CD4-positive, alpha-beta T cell treated with Interferon gamma for 1 hour (primary cell): ENCODE measurements at places on chromosomes 3 and 15.
A peak's percentile ranks its signal among the peaks of the same experiment; 100 is the strongest.

DNA sequence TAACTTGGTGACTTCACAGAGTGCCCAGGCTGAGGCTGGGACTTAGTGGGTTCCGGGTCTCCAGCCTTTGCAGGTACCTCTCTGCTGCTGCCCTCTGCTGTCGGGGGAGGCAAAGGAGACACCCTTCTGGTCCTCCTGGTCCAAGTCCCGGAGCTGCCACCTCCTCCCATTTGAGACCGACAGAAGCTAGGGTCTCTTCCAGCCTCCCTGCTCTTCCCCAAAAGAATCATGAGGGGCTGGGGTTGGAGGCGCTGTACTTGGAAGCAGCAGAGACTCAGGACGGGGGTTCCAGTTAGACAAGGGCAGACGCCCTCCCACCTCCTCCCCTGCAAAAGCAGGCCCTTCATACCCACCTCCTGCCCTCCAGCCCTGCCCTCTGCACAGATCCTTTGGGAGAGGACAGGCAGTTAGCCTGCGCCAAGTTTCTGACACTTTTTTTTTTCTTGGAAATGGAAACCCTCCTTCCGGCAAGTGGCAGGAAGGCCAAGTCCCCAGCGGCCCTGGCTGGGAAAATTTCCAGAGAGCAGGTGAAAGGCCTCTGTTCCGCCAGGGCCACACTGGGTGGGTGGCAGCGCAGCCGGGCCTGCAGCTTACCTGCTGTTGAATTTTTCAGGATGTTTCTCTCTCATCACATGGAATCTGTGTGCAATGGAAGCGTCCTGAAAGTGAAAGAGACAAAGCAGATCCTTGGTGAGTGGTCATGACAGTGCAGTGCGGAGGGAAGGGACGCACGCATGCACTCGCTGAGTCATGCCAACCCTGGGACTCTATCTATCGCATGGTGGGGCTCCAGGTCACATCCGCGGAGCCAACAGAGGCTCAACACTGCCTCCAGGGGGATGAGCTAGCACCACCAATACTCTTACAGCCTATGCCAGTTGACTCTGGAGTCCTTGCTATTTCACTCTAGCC, 119.9 kb downstream of the DGKG start:
- DNase-seq: peak; percentile 35

GRCh38 chr3:167940241-167940640, 155.5 kb downstream of the GOLIM4 start:
- DNase-seq: no peak

DNA sequence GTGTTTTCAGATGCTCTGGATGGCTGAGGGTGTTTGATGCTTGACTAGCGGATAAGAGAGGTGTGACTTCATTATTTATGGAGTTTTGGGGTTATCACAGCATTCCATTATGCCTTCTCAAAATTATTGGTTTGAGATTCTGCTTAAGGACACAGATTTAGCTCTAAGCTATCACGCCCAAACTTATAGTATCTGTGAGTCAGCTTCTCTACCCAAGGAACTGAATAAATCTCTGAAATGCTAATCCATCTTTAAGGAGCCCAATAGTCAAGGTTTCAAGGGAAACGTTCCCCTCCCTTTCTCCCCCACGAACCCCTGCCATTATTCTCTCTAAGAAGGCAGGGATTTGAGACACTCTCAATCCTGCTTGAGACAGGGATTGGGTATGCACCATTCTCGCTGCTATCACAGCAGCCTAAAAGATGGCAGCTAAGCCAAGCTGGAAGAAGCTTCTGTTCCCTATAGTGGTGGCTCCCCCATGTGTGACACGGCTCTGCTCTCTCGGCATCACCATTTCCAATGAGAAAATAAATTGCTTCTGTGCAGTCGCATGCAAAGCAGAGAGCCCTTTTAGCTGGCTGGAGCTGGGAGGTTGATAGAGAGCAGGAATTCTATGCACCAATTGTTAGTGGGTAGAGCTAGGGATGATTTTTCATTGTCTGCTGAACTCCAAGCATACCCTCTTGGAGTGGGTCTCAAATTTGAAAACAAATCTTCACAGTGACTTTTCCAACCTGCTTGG, 151.1 kb downstream of the IL20RB start:
- no peak for DNase-seq

DNA sequence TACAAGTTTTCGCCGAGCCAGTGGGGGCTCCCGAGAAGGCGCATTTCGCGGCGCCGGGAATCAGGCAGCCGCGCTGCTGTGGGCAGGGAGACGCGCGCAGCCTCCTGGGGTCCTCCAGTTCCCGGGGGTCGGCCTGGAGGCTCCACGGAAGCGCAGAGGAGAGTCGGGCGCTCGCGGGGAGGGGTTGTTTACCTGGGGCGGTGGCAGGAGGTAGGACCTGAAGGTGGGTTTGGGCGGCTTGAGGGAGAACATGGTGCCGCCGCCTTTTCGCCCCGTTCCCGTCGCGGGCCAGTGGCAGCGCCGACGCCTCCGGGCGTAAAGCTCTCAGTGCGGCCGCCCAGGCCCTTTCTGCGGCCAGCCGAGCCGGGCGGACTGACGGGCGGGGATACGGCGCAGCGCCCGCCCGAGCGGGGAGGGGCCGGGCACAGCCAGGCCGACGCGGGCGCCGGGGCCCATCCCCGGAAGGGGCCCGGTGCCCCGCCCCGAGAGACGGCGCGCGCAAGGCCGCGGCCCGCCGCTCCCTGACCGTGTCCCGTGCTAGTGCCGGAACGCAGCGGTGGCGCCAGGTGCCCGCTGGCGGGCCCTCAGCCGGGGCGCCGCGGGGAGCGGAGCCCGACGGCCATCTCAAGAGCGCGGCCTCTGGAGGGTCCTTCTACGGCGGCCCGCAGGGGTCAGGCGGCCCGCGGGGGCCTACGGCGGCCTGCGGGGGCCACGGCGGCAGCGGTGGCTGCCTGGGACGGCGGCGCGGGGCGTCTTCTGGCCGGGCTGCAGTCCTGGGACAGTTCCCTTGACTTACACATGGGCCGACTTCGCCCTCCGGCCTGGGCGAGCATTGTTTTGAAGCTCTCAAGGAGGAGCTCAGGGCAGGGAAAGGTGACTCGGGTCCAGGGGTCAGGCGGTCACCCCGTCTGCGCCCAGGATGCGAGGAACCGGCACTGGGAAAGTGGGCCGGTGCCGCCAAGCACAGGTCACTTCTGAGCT, at the start of gene MTMR10:
Gene MTMR10, minus strand, starts transcription at position 374 of the 981 bp plus-strand sequence. Its CDS starts 122 bp downstream, at position 252.
- DNase-seq: peak; percentile 79

- no peak for DNase-seq
Measured at GRCh38 chr3:103818800-103819199, 1384.0 kb downstream of the ZPLD1 start.

DNA sequence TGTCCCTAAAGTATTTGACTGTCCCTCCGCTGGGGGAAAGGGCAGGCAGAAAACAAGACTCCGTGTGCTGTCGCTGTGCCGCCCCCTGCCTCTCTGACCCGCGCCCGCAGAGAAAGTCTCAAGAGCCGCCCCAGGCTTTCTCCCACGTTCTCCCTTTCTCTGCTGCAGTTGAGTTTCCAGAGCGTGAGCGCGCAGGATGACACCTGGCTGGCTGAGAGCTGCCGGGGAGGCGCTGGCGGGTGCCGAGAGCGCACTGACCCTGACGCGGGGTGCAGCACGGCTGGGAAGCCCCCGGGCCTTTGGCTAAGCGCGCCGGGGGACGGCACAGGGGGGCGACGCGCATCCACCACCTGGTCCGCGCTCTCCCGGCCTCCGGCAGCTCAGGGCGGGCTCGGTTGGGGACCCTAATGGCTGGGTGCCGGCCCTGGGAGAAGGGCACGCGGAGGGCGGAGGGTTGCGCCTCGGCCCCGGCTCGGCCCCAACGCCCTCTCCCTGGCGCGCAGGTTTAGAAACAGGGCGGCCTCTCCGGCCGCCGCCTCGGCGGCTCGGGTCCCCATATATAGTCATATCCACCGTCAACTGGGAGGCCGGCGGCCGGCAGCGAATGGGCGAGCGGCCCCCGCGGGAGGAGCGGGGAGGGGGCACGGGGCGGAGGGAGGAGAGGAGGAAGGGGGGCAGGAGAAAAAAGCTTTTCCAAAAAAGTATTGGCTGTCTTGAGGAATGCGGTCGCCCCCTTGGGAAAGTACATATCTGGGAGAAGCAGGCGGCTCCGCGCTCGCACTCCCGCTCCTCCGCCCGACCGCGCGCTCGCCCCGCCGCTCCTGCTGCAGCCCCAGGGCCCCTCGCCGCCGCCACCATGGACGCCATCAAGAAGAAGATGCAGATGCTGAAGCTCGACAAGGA, at the start of gene TPM1:
Gene TPM1, plus strand, starts transcription at position 774 of the 903 bp plus-strand sequence. Its CDS starts 83 bp downstream, at position 857.
- no peak for DNase-seq

DNA sequence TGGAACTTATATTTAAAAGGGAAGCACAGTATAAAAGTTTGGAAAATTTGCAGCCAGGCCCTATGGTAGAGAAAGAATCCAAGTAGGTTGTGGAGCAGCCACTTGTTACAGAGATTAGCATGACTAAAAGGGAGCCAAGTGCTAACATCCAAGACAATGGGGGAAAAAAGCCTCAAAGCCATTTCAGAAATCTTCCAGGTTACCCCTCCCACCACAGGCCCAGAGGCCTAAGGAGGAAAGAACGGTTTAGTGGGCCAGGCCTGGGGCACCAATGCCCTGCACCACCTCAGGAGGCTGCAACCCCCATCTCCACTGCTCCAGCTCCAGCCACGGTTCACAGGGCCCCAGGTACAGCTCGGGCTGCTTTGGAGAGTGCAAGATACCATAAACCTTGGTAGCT, 69.9 kb downstream of the IGF2BP2 start:
- DNase-seq: no peak

DNA sequence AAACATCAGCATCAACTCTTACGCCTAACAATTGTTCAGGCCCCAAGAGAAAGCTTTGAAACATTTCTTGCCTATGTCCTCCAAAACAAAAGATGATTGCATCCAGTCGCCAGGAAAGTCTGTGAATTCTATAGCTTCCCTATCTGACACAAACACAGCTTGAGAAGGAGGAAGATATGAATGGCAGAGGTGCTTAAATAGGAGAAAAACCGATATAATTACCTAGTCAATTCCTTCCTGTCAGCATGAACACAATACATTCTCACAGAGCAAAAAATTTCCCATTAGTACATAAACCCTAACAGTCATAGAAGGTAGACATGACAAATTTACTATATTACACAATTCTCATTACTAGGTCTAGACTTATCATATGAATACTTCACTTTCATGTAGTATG, 326.5 kb downstream of the CGGBP1 start:
- no peak for DNase-seq

- no peak for DNase-seq
Measured at GRCh38 chr3:184635774-184636173, 74.2 kb downstream of the EPHB3 start.

DNA sequence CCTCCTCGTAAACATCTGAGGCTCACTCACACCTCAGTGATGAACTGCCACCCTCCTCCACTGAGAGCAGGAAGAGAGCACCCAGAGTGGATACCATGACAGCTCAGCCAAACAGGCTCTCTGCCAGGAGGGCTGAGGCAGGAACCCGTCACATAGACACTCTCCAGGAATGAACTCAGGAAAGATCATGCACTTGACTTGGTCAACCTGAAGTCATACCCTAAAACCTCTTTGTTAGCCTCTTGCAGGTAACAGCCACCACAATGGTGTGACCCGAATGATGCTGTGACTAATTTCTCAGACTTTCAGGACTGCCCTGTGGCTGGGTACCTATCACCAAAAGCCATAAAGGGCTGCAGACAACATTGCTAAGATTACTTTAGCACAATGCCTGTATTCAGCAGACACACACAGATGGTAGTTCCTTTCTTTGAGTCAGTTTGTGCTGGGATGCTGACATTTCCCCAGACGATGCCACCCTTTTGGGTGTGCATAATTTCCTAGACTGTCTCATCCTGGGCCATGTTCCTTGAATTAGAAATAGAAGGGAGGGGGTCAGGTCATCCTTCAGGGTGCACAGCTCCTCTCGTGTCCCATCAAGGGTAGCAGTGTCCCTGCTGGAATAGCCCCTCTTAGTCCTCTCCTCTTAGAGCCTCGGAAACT, 30.3 kb downstream of the CX3CR1 start:
- DNase-seq: no peak

GRCh38 chr3:55313666-55314065, 173.4 kb downstream of the WNT5A start:
- no peak for DNase-seq

GRCh38 chr3:104069114-104069513, 1297.6 kb upstream of the ALCAM start:
- DNase-seq: no peak

DNA sequence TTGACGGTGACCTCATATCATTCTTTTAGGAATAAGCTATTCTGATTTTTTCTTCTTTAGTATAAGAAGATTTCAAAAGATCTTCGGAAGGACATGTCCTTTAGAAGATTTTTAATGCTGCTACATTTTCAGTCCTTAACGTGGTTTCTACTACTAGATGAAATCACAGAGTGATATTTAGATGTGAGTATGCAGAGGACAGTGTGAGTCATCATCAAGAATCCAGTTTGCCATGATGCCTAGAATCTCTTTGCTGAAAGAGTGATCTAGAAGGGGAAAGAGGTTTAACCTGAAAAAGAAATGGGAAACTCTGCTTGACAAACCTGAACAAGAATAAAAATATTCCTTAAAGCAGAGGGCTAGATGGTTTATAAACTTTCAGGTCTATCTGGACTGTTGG, 43.2 kb downstream of the SLC7A14 start:
- DNase-seq: no peak

GRCh38 chr15:63251701-63252100, 25.7 kb upstream of the APH1B start:
- DNase-seq: no peak

- DNase-seq: peak; percentile 27
Measured at GRCh38 chr3:45497963-45498362, 96.6 kb upstream of the LIMD1 start.

GRCh38 chr3:16898595-16899395, 14.0 kb downstream of the PLCL2 start:
- DNase-seq: no peak
